ENCODE measurements at places on chromosomes 3 and 15.

GRCh38 chr3:156668073-156668763 lies 6.2 kb upstream of the TIPARP start:
- DNase-seq: peak; percentile 25

GRCh38 chr3:69292185-69292584 lies 93.7 kb downstream of the FRMD4B start:
- DNase-seq: no peak

GRCh38 chr15:82128401-82129148 lies 82.8 kb upstream of the MEX3B start:
- no peak for DNase-seq

- DNase-seq: no peak
These were observed 243.8 kb upstream of the PEX5L start for GRCh38 chr3:180280555-180280954.

DNA sequence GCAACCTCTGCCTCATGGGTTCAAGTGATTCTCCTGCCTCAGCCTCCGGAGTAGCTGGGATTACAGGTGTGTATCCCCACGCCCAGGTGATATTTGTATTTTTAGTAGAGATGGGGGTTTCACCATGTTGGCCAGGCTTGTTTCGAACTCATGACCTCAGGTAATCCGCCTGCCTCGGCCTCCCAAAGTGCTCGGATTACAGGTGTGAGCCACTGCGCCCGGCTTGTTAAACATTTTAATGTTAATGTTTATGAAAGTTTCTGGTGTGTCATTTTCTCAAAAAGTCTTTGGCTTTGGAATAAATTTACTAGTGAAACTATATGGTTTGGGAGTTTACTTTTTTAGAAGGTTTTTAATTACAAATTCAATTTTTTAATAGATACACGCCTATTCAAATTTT lies 698.8 kb downstream of the MECOM start:
- DNase-seq: no peak

GRCh38 chr15:79978655-79979514 lies 7.9 kb upstream of the BCL2A1 start:
- DNase-seq: no peak

- no peak for DNase-seq
These were observed 94.5 kb downstream of the ARNT2 start for GRCh38 chr15:80498652-80499051.

- DNase-seq: no peak
These were observed 35.7 kb downstream of the IGF2BP2 start for GRCh38 chr3:185789134-185789533.

- DNase-seq: no peak
These were observed 64.4 kb upstream of the TPM1 start for GRCh38 chr15:62977952-62978811.

GRCh38 chr3:73765878-73766545 lies 141.3 kb upstream of the PDZRN3 start:
- DNase-seq: no peak

GRCh38 chr3:109863701-109864100 lies 526.4 kb upstream of the DPPA4 start:
- no peak for DNase-seq

- DNase-seq: no peak
These were observed 483 bp downstream of the EHD4 start for GRCh38 chr15:41971895-41972252.

- no peak for DNase-seq
These were observed 630.8 kb upstream of the KCNMB2 start for GRCh38 chr3:177905173-177906125.

DNA sequence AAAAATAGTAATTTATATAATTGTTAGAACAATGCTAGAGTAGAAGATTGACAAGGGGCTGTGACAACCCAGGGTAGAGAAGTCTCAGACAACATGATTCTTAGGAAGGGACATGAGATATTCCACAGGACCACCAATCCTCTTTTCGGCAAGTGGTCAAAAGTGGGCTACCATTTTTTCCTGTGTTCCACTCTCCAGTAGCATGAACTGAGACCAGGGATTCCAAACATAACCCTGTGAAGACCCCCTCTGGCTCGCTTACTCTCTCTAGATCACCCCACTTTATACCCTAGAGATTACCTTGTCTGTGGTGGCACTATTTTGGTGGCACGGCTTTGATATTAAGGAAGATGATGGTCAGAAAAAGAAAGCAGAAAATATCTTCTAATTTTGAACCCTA lies 960 bp downstream of the GCSAM start:
- no peak for DNase-seq

DNA sequence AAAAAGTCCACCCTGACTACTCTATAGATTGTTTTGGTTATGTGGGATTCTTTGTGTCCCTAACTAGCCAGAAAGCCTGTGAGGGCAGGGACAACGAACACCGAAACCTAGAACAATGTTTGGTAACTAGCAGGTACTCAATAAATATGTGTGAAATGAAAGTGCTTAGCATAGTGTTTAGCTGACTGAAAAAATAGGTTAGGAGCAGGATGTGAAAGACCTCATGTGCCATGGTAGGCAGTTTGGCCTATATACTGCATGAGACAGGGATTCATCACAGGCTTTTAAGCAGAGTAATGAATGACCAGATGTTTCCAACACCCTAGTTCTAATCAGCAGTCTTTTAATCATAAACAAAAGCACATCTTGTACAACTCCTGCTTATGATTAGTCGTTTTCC lies 64.2 kb downstream of the MYO5A start:
- DNase-seq: peak; percentile 14

DNA sequence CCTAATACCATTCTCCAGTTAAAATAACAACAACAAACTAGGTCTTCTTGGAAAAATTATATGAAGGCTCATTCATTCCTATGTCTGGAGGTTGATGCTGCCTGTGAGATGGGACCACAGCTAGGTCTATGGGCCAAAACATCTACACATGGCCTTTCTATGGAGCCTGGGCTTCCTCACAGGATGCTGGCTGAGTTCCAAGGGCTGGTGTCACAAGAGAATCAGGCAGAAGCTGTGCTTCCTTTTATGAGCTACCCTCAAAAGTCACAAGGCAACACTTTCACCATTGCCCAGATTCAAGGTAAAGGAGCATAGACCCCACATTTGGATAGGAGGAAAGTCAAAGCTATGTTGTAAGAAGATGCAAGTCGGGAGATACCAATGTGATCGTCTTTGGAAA lies 4.6 kb upstream of the RTP2 start:
- DNase-seq: no peak

GRCh38 chr3:170563712-170564423 lies 22.0 kb downstream of the SLC7A14 start:
- DNase-seq: no peak

DNA sequence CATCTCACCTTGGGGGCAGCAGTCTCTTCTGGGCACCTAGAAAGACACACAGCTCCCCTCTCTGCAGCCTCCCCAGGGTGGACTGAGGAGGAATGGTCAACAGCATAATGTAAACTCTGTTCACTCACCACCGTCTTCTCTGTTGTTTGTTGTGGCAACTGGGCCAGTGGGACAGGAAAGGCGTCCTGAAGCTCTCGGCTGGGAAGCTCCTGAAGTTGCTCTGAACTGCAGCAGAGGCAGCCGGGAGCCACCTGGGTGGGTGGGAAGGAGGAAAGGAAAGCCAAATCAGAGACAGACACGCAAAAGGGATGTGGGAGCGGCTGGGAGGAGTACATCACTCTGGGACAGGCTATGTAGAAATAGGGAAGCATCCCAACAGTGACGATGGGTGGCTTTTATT lies 52.7 kb downstream of the MYLK start:
- DNase-seq: no peak

GRCh38 chr3:17709236-17709810 lies 33.1 kb downstream of the TBC1D5 start:
- no peak for DNase-seq

GRCh38 chr15:24678485-24678884 lies 2.9 kb downstream of the NPAP1 start:
- DNase-seq: no peak

DNA sequence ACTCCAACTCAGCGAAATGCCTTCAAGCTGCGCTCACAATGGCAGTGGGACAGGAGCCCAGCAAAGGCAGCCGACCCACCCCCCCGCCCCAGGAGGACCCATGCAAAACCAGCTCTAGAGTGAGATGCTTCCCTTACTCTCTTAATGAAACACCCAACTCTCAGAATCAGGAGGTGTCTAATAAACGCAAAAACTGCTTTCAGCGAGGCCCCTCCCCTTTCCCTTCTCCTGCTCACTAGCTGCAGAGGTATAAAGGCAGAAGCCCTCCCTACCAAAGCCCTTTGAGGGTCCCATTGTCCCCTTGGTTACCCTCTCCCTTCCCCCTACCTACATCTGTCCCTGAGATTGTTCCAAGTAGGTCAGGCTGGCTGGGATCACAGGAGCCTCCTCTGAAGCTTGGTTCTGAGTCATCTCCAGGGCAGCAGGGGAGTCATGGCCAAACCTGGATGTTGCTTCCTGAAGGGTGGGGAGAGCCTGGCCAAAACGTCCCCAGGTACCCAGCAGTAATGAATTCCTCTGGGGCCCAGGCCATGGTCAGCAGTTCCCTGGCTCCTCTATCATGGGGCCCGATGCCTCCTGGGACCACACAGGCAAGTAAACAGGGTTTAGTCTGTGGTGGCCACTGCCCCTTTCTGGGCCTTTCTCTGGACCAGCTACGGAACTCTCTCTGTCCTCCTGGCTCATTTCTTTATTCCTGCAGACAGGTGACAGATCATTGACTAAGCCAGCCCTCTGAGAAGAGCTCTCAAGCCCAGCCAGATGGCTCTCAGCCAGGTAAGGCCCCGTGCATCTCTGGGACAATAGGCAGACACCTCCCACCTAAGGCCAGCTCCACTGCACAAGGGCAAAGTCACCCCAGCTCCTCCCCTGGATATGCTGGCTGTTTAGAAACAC lies 8.6 kb downstream of the KLHL25 start:
- DNase-seq: peak; percentile 38

DNA sequence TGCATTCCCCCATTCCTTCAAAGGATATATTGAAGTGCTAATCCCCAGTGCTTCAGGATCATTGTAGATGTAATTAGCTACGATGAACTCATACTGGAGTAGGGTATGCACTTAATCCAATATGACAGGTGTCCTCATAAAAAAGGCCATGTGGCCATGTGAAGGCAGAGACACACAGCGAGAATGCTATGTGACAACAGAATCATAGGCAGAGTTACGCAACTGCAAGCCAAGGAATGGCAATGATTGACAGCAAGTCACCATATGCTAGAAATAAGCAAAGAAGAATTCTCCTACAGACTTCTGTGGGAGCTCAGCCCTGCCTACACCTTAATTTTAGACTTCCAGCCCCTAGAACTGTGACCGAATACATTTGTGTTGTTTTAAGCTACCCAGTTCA lies 875.6 kb upstream of the ROBO1 start:
- DNase-seq: no peak

- no peak for DNase-seq
These were observed 70.5 kb upstream of the HEG1 start for GRCh38 chr3:125126323-125126722.

DNA sequence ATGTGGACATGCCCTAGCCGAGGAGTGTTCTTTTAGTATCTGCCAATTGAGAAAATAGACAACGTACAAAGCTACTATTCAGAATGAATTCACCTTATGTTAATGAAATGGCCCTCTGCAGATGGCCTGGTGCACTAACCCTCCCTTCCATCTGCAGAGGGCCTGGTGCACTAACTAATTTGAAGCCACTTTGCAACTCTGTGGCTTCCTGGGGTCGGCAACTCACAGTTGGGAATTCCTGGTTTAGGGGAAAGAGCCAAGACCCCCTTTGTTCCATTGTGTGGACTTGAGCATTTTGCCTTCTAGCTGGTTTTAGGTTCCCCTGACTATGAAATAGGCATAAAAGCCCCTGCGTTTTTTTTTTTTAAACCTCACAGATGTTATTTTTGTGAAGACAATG lies 204.3 kb upstream of the UBE3A start:
- DNase-seq: no peak

DNA sequence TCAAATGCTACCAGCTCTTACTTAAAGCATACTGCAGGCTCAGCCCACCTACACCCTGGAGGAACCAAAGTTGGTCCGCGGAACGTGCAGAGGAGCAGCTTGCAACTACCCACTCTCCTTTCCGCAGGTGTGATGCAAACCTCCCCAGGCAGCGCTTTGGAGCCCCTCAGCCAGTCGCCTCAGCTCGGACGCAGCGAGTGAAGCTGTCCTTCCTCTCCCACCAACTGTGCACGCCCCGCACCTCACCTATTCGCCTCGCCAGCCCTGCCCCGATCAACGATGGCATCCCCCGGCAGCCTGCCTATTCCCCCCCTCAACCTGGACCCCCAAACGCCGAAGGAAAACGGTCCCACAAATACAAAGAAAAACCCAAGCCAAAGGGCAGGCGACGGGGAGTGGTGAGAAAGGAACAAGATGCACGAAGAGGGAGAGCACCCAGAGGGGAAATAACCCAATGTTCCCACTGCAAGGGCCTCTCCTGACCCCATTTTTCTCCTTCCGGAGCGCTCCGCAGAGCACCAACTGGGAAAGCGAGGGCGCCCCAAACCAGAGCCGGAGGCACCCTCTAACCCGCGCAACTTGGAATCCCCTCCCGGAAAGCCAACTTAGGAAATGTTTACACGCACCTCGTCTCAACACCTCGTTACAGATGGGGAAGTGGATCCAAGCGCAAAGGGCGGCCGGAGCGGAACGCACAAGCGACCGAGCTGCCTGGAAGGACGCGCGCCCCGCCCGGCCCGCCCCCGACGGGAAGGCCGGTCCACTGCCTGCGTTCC lies 665 bp downstream of the GLB1 start:
- peak; percentile 53 for DNase-seq

GRCh38 chr3:177652556-177653291 lies 455.4 kb upstream of the TBL1XR1 start:
- no peak for DNase-seq

DNA sequence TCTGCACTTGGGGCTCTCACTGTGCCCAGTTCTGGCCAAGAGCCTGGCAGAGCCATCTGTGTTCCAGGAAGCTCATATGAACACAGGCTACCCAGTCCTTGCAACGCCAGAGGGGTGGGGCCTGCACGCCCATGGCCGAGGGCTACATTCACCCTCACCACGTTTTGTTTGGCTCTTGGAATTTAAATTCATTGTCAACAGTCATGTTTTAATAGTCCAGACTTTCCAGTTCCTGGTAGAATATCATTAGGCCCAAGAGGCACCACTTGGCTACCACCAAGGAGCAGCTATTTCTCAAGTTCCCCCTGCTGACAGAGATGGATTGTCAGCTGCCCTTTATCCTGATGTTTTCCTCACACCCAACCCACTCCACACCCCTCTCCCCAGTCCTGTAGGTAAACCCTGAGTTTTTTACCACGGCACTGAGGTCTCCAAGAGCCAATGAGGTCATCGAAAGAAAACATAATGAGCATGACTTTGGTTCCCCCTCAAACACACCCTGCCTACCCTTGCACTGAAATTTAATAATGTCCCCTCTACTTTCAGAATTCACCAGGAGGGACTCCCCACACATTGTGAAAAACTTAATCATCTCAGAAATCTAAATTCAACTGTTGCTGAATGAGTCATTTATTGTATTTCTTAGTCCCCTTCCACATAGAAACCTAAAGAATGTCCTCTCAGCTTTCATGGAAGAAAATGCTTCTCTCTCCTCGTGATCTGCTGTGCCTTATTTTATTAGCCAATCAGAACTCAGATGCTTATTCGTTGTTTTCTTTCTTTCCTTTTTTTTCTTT lies 125.1 kb downstream of the SHQ1 start:
- DNase-seq: no peak

GRCh38 chr3:129549006-129549800 lies 6.2 kb downstream of the H1-8 start:
- DNase-seq: no peak

GRCh38 chr3:56724676-56725075 lies 41.6 kb upstream of the TASOR start:
- DNase-seq: no peak

GRCh38 chr3:177633671-177634207 lies 436.5 kb upstream of the TBL1XR1 start:
- DNase-seq: no peak

- DNase-seq: no peak
These were observed 6.4 kb downstream of the NSUN3 start for GRCh38 chr3:94069194-94069813.

Data from CD4-positive, alpha-beta T cell treated with Interleukin-6 for 4 hours (primary cell).